ENCODE measurements at places on chromosomes 2 and 18.

- DNase-seq, result no peak
Measured at GRCh38 chr2:58514252-58514651, 273.1 kb upstream of the FANCL start.

GRCh38 chr2:43133708-43134570, 92.5 kb downstream of the ZFP36L2 start:
- DNase-seq, result no peak

DNA sequence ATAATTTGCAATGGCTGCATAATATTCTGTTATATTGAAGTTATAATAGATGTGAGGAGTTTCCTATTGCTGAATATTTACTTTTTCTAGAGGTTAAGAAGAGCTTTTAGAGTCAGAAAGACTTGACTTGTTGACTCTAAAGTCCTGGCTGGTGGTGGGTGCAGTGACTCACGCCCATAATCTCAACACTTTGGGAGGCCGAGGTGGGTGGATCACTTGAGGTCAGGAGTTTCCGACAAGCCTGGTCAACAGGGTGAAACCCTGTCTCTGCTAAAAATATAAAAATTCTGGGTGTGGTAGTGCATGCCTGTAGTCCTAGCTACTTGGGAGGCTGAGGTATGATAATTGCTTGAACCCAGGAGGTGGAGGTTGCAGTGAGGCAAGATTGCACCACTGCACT, 33.9 kb upstream of the ATIC start:
- DNase-seq, result no peak

DNA sequence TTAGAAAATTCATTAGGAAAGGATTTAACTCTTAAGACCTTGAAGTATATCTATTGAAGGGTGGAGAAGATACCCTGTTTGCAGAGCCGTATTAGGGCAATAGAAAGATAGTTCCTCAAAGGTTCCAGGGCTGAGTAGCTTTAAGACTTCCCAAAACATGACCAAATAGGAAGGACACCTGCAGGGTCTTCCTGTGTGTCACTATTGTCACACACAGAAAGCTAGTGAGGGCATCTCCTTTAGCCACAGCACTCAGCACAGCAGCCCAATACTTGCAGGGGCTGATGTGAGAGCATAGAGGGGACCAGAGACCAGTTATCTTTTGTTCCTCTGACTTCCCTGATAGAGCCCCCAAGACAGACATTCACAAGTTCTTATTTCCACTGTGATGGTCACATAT, 93.7 kb downstream of the PAX3 start:
- DNase-seq, result no peak

- DNase-seq, result no peak
Measured at GRCh38 chr2:190596993-190597392, 51.9 kb upstream of the NAB1 start.

DNA sequence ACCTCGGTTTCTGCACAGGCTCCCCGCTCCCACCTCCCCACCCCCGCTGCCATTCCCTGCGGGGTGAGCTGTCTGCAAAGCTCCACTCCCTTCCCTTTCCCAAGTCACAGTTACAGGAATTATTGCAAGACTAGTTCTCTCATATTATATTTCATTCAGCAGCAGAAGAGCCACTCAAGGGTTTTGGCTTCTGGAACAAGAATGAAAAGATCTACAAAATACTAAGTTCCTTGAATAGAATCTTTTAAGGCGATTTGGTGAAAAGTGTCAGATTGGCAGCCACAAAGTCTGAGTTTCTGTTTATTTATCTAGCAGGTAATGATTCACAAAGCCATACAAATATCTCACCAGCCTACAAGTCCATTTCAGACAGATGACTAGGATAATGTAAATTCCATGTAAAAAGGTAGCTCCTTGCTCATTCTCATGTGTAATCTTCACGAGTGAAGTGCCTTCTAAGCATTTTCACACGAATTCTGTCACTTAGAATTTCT, 221.9 kb upstream of the RBBP8 start:
- no peak for DNase-seq

GRCh38 chr2:79129804-79130203, 9.5 kb downstream of the REG1A start:
- DNase-seq, result no peak

- no peak for DNase-seq
Measured at GRCh38 chr2:122417114-122417513, 661.7 kb downstream of the TSN start.

DNA sequence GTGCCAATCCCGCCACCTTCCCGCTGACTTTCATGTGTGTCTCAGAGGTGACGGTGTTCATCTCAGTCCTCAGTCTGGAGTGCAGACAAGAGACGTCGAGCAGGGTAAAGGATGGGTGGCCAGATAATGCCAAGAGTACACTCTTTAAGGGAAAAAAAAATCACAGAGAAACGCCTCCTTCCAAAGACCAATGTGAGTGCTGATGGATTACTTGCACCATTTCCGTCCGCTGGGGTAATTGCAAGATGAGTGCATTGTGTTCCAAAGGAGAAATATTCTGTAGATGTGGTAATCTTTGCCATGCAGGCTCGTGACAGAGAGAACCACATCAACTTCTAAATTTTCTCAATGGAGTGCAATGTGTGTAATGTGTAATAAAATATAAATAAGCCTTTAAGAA, 81.0 kb downstream of the KLHL29 start:
- DNase-seq, result no peak

DNA sequence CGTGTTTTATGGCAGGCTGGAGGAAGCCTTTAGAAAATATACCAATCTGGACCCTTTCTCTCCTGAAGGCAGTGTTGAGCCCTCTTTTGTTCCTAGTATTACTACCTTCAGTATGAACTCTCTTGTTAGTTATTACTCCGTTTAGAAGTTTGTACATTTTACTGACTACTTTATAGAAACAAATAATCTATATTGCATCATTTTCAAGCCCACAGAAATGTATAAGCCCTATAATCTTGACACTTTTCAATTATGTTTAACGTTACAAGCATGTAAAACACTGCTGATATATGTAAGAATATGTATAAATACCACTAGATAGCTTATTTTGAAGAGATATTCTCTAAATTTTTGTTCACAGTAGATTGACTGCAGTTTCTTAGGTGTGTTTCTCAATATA, 64.0 kb downstream of the SLC25A12 start:
- DNase-seq, result no peak

- no peak for DNase-seq
Measured at GRCh38 chr2:234410526-234410925, 86.4 kb downstream of the ARL4C start.

- DNase-seq, result no peak
Measured at GRCh38 chr2:134772493-134773169, 53.8 kb upstream of the TMEM163 start.

GRCh38 chr2:112021781-112022231, 33.3 kb upstream of the TMEM87B start:
- no peak for DNase-seq

DNA sequence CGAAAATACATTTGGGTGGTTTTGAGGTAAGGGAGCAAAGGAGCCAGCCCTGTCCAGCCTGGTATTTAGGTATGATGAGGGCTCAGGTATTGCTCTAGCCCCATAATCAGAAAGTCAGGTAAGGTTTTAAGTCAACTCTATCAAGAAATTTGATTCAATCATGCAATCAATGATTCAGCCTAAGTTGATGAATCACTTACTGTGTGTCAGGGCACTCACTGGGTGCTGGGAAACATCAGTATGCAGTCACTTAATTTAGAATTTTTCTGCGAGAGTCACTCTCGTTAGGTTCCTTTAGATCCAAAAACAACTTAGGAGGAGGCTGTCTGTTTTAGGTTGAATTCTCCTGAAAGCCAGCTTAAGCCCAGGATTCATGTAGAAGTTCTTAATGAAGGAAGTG, 17.7 kb upstream of the SERPINB2 start:
- DNase-seq, result no peak

DNA sequence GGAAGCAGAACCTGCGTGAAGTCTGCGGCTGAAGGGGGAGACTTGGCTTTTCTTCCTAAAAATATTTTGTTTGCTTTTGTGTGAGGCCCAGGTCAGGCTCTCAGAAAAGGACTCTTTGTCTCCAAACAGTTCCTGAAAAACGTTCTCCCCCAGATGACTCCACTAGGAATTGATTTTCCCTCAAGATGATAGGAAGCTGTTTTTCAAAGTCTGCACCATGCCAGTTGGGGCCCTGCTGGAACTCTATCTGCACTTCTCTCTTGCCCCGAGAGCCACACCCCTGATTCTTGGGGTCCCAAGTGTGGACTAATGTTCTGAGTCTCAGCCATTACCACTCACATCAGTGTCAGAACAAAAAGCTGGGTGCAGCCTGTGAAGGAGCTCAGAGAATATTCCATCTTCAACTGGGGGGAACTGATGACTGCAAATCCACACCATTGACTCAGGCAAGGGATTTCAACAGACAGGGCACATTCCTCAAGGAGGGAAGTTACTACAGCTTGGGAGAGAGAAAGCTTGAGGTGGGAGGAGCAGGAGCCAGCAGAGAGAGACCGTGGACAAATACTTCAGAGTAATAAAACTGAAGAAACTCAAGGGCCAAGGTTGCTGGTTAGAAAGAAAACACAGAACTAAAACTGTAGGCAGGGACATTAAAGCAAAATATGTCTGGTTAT, 768.3 kb downstream of the RNF144A start:
- no peak for DNase-seq

DNA sequence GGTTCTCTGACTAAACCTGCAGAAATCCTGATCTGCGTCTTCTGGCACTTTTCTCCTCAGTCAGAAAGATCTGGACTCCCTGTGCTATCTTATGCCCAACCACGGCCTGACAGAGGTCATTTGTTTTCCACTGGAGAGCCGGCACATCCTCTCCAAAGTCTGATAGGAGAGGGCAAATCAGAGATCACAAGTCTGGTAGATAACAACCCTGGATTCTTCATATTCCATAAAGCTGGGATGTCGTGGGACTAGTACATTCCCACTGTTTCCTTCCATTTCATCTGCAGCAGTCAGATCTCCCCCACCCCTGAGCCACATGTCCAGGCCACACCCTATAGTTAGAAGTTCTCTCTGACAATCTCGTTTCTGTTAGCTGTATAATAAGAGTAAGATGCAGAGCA, 157.0 kb downstream of the MGAT5 start:
- no peak for DNase-seq

DNA sequence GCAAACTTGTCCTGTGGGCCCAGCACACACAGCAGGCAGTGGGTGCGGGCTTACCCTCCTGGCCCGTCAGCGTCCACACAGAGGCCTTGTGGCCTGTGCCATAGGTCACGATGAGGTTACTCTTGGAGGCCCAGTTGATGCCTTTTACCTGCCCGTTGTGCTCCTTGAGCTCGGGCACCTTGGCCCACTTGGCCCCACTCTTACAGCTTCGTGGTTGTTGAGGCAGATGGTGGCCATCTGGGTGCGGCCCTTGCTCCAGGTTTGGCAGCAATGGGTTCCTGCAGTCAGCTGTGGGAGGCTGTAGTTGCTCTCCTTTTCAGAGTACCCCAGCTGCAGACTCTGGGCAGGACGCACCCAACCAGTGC, 45.5 kb upstream of the PTH2R start:
- DNase-seq, result no peak

DNA sequence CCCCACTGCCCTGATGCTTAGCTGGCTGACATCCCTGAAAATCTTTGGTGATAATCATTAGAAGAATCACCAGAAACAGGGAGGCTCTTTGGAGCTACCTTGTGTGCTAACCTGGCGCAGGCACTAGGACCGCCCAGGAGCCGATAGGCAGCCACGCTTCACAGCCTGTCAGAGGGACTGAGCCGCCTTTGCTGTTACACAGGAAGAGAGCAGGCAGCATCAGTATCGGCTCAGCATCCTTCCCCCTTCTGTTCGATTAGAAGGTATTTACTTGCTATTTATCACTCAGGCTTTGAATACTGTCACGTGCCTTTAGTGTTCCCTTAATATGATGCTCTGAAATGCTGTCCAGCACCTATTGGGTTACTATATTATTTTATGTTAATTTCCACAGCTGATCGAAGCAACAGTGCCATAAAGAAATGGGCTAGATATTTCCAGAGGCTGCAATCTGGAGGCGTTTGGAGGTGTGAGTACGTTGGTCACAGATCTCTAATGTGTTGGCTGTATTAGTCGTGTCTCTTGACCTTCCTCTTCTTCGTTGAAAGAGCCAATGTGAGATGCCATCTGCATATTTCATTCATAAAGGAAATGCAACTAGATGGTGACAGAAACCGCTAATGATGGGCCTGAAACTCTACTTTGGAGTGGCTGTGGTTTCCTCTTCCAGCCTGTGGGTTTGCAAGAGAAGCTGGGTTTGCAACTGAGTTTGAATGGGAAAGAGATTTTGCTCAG, 110.4 kb upstream of the RAB27B start:
- no peak for DNase-seq

DNA sequence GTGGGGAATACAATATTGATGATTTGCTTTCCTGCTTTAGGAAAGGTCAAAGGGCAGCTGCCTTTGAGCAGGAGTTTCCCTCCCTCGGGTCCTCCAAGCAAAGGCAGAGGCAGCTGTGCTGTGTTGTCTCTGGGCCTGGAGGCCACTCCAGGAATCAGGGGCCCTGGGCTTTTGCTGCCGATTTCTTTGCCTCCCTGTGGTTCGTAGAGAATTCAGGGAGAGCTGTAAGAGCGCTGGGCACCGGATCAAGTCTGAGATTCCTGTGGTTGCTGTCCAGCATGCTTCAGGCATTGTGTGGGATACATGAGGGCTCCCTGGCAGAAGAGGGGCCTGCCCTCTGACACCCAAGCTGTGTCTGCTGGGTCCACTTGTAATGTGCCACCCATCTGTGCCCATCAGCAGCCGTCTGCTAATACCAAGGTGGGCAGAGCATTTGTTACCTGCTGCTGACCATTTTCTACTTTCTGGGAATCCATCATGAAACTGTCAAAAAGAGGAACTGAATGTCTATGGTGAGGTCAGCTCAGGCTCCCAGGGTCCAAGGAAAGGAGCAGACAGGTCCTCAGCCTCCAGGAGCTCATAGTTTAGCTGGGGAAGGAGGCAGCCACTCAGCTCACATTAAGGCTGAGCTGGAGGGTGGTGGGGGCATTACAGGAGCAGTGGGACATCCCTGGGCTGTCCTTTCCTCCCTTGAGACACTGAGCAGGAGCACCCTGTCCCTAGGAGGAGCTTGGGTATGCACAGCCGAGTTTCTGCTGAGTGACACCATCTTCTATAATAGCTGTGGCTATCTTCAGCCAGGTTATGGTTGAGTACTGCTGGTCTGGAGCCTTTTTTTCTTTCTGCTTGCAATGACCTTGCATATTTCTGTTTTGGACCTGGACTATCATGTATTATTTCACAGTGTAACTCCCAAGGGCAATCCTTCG, 68.5 kb downstream of the CTIF start:
- DNase-seq, result no peak

DNA sequence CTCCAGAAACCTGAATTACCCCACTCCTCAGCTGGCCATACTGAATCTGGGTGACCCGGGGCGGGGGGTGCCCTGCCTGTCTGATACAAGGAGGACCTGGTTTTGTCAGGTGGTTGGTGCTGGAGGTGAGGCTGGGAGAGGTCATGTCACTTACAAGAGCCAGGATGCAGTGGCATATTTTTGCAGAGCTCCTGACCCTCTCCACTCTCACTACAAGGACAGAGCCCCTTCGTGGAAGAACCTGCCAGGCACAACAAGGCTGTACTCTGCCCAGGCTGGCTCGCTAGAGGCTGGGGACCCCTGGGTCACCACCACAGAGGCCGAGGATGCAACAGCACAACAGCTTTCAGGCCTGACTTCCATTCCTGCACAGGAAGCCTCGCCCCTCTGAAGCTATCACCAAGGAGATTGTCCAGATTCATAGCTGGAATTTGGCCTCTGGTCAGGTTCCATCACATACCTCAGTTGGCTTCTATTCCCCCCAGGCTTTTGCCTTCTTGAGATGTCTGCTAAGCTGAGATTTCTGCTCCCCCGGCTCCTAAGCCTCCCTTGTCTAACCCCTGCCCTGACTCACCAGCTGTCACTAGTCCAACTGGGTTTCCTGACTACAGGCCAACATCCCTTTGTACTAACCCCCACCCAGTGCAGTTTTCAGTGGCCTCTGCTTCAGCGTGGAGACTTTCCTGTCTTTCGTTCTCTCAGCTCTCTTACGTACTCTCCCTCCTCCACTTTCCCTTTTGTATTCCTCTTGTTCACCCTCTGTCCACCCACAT, 132.5 kb upstream of the EPAS1 start:
- DNase-seq, result no peak

Measured in NCI-H748 treated with DMSO at 0.1 percent for 48 hours (cell line).